ENCODE measurements at places on chromosomes 12 and 14.

DNA sequence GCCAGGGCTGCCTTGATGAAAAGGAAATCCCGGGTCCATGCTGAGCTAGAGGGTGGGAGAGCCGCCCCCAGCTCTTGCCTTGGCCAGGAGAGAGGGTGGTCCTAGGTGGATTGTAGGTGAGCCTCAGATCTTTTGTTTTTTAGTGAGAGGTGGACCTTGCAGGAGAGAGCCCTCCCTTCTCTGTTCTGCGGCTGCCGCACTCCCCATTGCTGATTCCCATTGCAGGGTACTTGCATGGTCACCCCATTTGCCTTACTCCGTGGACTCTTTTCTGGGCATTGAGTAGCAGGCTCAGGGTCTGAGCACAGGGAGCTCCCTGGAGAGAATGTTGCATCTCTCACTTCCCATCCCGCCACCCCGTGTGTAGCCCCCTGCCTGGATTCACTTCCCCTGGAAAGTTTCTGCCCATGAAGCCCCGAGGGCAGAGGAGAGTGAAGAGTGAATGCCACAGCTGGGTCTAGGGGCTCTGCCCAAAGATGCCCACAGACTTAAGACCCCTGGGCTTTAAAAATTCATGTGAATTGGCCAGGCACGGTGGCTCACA, 10.2 kb downstream of the VASH1 start:
- no peak for DNase-seq

GRCh38 chr12:84069198-84069597, 843.4 kb downstream of the SLC6A15 start:
- no peak for DNase-seq

DNA sequence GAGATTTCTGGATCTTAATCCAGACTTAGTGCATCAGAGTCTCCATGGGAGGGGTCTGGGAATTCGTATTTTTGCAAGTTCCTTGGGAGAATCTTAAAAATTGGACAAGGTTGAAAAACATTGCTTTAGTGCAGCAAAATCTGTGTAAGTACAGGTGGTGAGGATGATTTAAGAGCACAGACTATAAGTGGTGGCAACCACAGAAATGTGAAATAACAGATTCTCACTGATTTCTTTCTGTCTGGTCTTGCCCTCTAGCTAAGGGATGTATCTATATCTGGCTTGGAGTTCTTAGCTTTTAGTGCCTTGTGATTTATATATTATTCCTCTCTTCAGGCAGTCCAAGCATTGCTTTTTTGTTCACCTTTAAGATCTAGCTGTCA, 116.2 kb downstream of the DIP2B start:
- no peak for DNase-seq

DNA sequence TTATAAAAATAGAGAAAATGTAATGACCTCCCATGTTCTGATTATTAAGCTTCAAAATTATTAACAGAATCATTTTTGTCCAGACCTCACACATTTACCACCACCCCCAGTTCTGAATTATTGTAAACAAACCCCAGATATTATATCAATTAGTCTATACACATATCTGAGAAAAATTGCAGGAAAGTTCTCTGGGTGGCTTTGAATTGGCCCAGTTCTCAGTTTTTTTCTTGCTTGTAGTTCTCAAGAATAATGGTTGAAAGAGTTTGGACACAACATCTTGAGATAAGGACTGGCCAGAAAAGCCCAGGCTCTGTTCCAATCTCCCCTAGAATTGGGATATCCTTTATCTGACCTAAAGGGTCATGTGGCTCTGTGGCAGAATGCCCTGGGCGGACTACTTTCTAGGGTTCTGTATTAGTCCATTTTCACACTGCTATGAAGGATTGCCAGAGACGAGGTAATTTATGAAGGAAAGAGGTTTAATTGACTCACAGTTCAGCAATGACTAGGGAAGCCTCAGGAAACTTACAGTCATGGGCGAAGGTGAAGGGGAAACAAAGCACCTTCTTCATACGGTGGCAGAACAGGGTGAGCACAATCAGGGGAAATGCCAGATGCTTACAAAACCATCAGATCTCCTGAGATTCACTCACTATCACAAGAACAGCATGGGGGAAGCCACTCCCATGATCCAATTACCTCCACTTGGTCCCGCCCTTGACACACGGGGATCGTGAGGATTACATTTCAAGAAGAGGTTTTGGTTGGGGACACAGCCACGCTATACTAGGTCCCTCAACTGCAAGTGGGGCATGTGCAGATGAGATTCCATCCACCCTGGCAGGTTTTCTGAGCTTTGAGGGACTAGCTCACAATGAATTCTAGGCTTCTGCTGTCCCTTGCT, 1504.6 kb upstream of the FLRT2 start:
- DNase-seq, result no peak

DNA sequence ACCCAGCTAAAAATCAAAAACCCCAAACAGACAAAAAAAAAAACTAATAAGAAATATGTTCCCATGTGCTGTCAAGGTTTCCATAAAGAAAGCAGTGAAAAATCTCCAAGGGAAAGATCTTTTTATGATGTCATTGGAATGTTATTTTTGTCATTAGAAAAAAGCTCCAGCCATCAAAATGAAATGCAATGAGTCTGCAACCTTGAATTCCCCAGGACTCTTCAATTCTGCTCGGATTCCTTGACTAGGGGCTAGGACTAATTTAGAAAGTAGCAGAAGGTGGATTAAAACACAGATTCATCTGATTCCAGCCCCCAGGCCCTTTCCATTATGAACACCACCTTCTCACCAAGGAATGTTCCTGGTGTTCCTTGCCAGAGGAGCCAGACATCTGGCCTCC, 6.0 kb upstream of the PCNX1 start:
- peak; percentile 81 for DNase-seq

DNA sequence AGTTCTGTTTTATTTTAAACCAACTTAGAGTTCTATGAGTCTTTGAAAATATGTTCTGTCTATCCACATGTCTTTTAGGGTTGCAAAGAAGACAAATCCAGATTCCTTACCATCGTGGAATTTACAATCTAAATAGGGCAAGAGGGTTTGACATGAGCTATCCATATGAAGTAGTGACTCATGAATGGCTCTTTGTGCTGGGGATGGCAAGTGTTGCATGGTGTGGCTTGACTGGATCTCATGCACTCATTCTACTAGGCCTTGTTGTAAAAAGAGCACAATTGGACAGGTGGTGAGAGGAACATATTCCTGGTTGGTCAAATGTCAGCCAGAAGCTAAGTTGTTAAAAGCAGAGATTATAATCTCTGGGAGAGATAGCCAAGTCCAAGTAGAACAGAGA, 509.1 kb downstream of the DIO2 start:
- DNase-seq, result no peak

DNA sequence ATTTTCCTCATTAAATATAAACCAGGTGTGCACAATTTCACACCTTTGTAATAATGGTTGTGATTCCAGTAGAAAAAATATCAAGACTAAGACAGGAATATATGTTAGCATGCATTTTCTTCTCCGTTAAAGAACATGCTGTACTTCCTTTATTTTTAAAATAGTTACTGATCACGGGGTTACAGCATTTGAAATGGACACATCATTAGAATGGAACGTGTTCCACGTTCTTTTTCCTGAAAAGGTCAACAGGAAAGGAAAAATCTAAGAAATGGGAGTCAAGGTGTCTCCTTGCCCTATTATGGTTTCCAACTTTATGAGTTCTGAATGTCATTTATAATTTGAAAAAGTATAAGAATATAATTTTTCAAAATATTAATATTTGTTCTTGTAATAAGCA, 1325.7 kb downstream of the SLC16A7 start:
- no peak for DNase-seq

DNA sequence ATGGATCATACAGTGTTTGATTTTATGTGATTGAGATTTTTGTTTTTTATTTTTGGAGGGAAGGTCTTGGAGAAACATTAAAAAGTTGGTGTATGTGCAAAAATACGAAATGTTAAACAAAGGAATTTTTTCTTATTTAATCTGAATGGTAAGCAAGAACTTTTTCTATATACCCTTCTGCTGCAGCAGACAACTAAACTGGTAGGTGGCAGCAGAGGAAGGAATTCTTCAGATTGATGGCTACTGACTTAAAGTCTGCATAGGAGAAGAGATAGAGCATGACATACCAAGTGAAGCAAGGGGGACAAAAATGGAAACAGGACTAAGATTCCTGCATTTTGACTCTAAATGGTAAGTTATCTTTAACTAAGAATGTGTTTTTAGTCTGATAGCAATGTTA, 42.0 kb upstream of the A2ML1 start:
- peak; percentile 14 for DNase-seq

DNA sequence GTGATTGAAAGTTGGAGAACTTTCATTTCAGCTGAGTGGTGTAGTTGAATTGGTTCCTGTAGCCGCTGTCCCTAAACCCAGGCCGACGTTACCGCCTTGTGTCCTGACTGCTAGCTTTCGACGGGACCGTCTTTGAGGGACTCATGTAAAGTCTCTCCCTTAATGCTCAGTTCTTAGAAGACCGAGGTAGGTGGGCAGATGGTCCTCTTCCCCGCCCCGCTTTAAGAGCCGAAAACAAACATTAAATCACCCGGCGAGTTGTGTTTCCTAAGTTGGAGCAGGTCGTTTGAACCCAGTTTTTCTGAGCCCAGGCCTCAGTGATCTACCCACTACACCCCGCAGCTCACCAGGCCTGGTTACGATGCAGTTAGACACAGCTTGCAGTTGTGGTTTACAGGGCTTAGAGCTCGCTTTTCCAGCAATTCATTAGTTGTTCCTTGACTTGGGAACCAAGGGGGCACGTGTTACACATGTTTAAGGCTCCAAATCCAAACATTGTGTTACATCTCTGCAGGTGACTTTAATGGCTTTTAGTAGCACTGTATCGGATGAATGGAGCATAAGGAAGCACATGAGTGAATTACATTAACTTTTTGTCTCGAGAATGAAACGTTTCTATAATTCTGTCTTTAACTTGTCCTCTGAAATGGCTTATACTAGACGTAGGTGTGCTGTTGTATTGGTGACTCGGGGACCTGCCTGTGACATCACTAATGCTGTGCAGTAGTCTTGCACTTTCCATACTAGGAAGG, 790 bp downstream of the NEDD1 start:
- no peak for DNase-seq
